ENCODE measurements at places on chromosomes 11 and 22.

GRCh38 chr22:39765661-39766060 lies 127.9 kb downstream of the ENTHD1 start:
- DNase-seq: no peak

GRCh38 chr11:1656670-1657069 lies 27.1 kb downstream of the KRTAP5-5 start:
- DNase-seq: no peak

GRCh38 chr11:74299015-74299414 lies 12.4 kb downstream of the P4HA3 start:
- no peak for DNase-seq

- peak; percentile 41 for DNase-seq
Observed at GRCh38 chr11:2940147-2940920, 11.1 kb upstream of the PHLDA2 start.

GRCh38 chr22:49687333-49687732 lies 140.3 kb downstream of the BRD1 start:
- DNase-seq: no peak

Data from epithelial cell of esophagus (primary cell).